ENCODE measurements at places on chromosomes 7 and 10. TPM values are rescaled to one million over a fixed set of nuclear protein-coding genes. Genes with fewer than 3 reads are reported as not detected.

The DAGLB gene
- 18.3 TPM for total RNA-seq

DNA sequence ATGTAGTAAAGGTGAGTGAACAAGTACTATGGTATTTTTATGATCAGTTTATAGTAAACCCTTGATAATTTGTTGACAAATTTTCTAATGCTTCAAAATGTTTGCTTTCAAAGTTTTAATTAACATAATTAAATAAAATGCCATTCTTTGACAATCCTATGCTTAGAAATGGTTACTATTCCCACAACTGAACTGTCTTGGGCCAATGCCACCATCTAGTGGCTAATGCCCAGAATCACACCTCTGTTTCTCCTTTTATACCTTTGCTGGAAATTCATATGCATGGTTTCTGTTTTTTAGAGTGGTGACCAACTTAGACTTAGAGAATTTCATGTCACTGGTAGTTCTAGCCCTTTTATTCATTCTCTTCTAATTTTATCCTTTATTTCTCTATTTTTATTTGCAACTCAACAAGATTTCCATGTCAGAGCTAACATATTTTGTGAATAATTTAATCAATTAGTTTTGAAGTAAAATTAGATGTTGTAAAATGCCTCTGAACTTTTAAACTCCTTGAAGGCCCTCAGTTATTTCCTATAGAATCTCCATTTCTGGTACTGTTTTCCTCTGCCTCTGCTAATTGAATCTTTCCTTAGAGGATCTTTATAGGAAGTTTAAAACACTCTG is 31.1 kb downstream of the PCGF5 start:
- DNase-seq = peak; percentile 65

The CPXM2 gene
- total RNA-seq = not detected

The NRG3 gene
- not detected for total RNA-seq

GRCh38 chr10:1522237-1522636 is 215.1 kb downstream of the ADARB2 start:
- no peak for DNase-seq

GRCh38 chr10:68516766-68517165 is 10.6 kb downstream of the SLC25A16 start:
- no peak for DNase-seq

GRCh38 chr7:95469187-95469586 is 16.6 kb upstream of the ASB4 start:
- no peak for DNase-seq

DNA sequence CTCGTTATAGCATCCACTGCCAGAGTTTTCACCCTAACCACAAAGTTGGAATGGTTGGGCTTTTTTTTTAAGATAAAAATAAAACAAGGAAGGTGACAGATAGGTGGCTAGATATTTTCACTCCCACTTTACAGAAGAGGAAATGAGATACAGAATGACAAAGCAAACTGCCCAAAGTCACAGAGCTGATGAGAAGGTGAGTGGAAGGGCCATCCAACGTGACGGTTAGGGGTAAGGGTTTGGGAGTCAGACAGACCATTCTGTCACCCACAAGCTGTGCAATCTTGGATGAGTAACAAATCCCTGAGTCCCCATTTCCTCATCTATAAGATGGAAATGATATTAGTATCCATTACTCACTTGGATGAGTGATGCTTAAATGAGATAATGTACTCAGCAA is 106.9 kb upstream of the PDLIM1 start:
- no peak for DNase-seq

The DNAJC1 gene
- 28.6 TPM for total RNA-seq

The FAM24A gene
- total RNA-seq = not detected

The DENND2A gene
- not detected for total RNA-seq
